ENCODE measurements at places on chromosomes 7 and 10.

DNA sequence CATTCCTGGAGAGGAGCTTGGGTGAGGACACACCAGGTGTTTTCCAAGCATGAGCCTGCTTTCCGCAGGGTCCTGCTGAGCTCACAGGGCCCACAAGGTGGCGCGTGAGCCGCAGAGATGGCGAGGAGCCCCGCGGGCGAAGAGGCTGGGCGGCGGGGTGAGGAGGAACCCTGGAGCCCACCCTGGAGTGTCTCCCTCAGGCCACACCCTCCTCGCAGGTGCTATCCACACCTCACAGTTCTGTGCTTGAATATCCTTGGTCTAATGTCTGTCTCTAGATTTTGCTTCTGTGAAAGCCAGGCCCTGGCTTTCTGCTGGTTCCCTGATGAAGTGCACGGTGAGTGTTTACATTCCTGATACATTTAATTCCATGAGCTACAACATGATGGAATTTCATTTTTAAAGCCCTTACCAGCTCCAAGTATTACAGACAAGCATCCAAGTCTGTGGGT is 433.6 kb downstream of the ACTR3B start:
- no peak for DNase-seq

DNA sequence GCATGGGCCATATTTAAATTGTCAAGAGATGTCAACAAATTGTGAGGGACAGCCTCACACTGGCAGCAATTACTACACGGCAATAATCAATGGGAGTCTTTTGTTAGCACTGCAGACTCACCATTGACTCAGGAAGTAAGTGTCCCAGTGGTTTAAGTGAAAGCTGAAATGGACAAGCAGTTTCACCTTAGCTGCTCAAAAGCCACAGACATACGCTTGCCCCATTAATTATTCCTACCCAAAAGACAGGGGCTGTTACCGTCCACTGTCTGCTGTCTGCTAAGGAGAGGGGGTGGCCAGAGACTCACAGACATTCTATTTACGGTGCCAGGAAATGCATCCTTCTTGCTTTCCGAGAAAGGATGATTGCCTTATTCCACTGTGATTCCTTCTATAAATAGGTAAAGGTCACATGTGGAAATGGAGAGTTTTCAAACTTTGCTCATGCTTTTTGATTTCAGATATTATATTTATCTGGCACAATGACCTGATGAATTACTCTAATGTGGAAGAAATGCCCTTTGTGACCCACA is 309.7 kb upstream of the NFE2L3 start:
- no peak for DNase-seq

GRCh38 chr10:109859221-109859620 is 64.1 kb downstream of the XPNPEP1 start:
- DNase-seq = no peak

- DNase-seq = no peak
Measured at GRCh38 chr10:16901106-16901505, 83.9 kb upstream of the RSU1 start.

DNA sequence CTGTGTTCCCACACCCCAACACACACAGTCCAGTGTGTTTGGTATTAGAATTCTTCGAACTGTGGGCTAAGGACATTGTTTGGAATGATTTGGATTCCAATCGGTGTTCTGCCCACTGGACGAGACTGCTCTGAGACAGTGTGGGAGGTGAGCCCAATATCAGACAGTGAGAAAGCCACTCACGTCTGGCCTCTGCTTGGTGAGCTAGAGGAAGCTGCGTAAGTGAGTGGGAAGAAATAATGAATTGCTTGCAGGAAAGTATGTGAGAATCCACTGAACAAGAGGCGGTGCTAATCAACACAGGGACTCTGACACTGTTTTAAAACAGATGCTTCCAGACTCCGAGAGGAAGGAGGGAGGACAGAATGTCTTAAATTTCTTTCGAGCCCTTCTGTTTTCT is 675.0 kb upstream of the ANKRD30A start:
- peak; percentile 54 for DNase-seq

GRCh38 chr7:104963991-104964385 is 50.0 kb upstream of the KMT2E start:
- peak; percentile 46 for DNase-seq

DNA sequence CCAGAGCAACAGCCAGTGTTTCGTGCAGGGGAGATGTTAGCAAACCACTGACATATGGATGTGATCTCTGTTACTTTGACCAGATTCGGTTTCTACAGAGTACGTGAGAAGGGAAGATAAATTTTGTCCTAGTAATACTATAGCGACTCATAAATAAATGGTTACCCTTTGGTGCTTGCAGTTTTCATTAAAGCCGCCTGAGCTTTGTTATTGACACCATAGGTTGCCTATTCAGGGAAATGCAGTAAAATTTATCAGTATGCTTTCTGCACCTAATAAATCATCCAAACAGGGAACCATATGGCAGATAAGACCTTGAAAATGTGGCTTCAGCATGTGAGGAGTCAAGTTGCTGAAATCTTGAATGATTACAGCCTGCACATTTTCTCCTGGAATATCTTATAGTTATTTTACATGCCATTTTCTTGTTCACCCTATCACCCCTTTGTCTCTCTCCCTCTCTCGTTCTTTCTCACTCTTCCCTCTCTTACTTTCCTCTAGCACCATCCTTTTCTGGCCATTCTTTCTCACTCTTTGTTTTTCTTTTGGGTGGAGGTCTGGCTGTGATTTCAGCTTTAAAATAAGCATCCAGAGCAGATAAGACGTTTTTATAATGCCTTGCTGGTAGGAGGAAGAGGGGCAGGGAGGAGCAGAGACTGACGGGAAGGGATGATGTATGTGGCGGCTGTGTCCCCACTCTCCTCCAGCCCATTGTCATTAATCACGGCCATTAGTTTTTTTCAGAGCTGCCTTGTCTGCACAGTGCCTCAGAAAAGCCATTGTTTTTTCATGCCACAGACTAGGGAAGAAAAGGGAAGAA is 182.5 kb downstream of the LRMDA start:
- DNase-seq = peak; percentile 92

DNA sequence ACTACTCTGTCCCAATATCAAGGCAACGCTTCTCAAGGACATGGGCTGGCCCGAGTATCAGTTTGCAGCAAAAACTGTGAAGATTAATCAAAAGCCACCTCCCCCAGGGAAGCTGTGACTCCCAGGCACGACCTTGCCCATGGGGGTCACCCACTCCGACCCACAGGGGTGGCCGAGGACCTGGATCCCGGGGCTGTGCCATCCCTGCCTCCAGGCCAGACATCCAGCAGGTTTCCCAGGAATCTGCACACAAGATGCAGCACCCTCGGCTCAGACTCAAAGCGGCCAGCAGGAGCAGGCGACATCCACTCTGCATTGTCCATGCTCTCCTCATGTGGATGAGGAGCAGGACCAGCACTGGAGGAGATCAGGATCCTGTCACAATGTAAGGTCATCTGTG is 39.8 kb downstream of the PTPRN2 start:
- DNase-seq = no peak

- peak; percentile 30 for DNase-seq
Measured at GRCh38 chr7:14196555-14196954, 207.1 kb upstream of the ETV1 start.

DNA sequence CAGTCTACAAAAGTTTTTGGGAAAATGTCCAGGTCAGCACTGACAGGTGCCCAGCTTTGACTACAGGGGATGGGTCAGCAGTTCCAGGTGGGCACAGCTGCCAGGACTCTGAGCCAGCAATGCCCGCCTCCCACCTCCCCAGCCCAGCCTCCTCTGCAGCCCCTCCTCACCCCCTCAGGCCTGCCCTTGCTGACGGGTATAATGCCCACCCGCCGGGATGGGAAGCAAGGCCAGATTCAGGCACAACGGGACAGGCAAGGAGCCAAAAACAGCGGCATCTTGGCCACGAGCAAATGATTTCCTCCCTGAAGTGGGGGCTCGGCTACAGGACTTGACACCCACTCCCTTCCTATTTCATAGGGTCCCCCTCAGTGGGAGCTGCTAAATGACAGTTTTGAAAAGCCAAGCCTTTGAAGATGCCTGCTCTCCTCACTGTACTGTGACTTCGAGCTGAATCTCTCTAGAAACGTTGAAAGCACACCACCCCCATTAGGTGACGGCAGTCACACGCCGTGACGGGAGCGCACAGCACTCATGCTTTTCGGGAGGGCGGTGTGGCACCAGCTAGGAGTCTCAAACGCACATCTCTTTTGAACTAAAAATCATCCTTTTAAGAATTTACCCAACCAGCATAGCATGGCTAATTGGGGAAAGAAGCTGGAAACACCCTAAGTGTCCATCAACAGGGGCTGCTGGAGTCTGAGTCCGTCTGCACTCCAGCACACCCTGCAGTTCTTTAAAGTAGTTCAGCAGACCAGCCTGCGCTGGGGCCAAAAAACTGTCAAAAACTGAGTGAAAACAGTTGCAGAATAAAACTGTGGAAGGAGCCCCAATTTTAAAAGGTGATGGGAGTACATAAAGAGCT is 29.6 kb downstream of the MAD1L1 start:
- DNase-seq = no peak

DNA sequence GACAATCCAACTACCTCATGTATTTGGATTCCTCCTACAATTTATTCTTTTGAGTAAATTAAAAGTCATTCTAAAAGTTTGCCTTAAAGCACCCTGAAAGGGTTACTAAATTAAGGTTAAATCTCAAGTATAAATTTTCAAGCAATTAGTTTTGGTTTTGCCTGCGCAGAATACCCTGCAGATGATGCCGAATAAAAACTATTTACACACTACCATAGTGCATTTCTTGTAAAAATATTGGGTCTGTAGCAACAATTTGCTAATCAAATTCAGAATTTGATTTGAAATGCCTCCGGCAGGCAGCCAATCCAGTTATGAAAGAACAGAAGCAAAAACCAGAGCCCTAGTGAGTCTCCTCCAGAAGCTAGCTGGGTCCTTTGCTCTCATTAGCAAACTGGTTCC is 122.2 kb downstream of the TWIST1 start:
- DNase-seq = peak; percentile 17

DNA sequence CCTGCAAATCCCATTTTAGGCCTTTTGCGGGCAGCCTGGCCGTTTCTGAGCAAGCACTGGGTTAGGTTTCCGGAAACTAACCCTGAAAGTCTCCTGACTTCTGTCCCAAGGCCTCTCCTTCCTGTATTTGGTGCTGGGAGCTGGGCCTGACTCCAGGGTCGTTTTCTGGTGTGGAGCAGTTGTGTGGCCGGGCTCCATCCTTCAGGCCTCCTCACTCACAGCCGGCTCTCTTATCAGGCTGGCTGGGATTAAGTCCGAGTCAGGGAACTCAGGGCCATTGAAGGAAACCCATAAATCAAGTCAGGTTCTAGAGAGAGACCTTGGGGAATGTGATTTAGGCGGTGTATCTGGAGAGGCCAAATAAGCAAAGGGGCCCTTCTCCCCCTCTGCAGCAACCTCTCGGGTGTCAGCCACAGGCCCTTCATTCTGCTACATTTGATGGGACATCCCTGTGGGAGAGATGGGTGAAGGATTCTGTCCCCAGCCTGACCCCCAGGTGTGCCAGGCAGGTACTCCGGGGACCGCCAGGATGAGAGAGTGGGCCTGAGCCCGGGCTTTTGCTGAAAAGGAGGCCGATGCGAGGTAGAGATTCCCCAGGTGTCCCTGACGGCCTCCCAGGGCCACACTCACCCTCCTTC is 3.3 kb downstream of the GATA3 start:
- DNase-seq = no peak

GRCh38 chr7:134750083-134751062 is 29.1 kb upstream of the CALD1 start:
- no peak for DNase-seq
